ENCODE measurements at places on chromosomes 1 and 21.

DNA sequence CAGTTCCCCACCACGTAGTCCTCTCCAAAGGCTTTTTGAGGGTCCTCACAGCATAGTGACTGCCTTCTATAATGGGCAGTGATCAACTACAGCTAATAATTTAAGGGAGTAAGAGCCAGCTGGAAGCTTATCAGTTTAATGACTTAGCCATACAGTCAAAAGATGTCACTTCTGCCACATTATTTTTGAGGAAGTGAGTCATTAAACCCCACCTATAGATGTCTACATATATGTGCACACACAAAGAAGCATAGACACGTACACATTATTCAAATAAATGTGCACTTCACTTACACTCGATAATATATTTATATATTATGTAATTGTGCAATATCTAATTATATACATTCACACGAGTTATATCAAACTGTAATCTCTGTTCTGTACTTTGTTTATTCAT, 1704.7 kb downstream of the KCNT2 start:
- no peak for DNase-seq

- no peak for DNase-seq
Measured at GRCh38 chr1:78691995-78692747, 42.5 kb downstream of the IFI44 start.

- DNase-seq = no peak
Measured at GRCh38 chr1:67105508-67105907, 29.3 kb downstream of the C1orf141 start.

DNA sequence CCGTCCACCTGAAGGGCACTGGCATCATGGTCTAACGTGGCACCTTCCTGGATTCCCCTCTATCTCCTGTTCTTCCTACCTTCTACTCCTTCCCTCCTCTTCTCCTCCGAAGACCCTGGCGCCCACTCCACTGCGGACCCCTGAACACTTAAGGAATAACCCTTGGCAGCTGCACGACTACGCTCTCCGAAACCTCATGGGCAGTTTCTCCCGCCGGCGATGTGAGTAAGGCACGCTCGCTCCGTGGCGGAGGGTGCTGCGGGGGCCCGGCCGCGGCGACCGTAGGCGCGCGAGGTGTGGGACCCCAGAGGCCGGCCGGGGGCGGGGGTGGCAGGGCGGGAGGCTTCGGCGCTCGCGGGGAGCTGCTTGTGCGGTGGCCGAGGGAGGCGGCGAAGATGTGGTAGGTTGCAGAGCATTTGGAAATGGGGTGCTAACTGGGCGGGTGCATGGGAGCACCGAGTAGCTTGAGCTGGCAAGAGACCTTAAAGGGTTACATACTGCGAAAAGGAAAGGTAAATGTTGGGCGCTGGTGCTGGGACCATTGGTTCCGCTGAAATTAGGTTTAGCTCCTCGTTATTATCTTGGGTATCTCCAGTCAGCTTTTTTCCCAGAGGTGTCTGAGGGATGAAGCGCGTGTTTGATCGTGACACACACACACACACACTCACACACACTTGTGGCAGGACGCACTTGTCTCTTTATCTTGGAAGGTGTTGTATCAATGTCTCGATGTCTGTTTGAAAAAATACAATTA, 876 bp downstream of the LRRC7 start:
- no peak for DNase-seq

- DNase-seq = peak; percentile 88
Measured at GRCh38 chr1:35576061-35576765, 3.1 kb downstream of the TFAP2E start.

GRCh38 chr1:227891223-227891954, 56.3 kb downstream of the WNT9A start:
- DNase-seq = no peak

- no peak for DNase-seq
Measured at GRCh38 chr21:32562915-32563314, 22.4 kb downstream of the TCP10L start.

DNA sequence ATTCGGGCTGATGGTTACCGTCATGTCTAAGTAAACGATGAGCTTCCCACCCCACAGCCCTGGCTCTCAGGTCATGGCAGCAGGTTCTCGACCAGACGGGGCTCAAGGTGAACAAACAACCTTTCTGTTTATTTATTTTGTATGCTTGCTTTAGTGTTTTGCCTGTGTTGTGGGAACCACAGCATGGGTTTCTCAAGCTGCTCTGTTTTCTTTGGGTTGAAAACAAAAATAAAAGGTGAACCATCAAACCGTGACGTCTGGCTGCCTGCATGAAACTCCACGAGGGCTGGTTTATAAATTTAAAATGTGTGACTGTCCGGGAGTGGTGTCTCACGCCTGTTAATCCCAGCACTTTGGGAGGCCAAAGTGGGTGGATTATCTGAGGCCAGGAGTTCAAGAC, 28.0 kb downstream of the TMEM51 start:
- DNase-seq = no peak

- no peak for DNase-seq
Measured at GRCh38 chr1:81414488-81415015, 386.2 kb upstream of the ADGRL2 start.

DNA sequence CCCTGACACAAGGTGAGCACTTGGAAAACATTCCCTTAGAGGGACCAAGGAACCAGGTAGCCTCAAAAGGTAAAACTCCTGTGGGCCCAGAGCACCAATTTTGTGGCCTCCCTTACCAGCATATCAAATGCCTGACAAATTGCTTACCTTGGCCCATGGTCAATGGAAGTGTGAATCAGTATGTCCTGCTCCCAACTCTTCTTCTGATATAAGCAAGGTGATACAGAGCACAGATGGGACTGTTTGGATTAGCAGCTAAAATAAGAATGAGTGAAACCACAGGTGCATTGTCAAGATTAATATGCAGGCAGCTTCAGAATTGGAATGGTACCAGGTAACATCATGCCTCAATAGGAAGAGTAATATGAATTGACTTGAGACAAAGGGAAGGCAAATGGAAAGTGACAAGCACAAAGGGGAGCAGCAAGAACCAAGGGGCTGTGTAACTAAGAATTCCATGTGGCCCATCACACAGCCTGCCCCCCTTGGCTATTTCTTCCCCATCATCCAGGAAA, 156.8 kb upstream of the KCND3 start:
- DNase-seq = no peak

DNA sequence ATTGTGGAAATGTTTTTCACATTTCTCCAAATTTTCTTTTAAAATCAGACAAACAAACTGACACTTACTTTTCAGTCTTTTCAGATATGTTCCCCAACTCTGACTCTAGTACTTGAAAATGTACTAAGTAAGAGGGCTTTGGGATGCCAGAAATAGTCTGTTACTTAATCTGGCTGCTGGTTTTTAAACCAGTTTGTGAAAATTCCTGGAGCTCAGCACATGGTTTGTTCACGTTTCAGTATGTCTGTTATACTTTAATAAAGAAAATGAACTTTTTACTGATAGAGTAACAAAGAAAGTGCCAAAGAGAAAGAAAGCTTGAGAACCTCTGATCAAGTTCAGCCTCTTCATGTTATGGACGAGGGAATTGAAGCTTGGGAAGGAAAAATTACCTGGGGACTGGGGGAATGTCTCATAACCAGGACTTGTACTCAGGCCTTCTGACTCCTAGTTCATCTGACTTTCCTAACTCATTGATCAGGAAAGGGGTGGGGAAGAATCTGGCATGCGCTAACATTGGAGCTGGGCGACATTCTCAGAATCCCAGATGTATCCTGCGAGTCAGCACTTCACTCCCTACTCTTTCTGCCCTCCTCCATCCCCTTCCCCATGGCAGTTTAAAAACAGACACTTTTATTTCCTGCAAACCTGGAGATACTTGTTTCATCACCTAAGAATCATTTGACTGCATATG, 30.8 kb upstream of the DNAJC6 start:
- DNase-seq = no peak

- DNase-seq = no peak
Measured at GRCh38 chr1:200275816-200276453, 133.9 kb downstream of the ZNF281 start.

- DNase-seq = no peak
Measured at GRCh38 chr1:178168536-178168935, 74.6 kb downstream of the RASAL2 start.

DNA sequence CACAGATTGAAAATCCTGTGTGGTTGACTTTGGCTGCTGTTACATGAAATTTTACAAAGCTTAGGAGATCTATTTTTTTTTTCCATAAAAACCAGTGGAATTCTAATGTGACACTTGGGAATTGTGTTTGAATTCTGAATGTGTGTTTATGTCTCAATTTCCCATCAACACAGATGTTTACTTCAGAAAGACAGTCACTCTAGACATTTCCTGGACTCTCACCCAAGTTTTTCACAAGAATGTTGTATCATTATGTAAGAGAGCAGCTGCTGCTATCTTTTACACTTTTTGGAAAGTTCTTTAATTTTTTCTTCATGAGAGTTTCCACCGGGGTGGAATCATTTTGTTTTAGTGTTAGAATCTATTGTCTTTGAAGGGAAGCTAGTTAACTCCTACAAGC, 210.1 kb downstream of the GIPC2 start:
- DNase-seq = no peak

GRCh38 chr1:222384531-222384930, 163.4 kb downstream of the HHIPL2 start:
- no peak for DNase-seq

GRCh38 chr1:59230622-59231021, 66.3 kb upstream of the FGGY start:
- no peak for DNase-seq

DNA sequence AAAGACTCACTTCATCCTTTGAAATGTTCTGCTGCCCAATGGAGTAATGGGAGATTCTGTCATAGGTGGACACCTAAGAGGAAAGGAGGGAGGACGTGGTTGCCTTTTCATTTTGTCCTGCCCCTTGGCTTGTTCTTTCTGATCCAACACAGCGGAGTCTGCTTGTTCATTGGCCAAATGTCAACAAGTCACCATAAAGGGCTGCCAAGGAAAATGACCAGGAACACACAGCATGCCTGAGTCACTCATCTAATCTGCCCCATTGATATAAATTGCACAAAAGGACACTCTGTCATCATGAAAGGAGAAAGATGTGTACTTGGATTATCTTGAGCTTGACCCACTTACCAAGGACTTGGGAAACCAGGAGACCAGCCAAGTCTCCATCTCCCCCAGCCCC, 422.9 kb downstream of the SETD4 start:
- DNase-seq = no peak

DNA sequence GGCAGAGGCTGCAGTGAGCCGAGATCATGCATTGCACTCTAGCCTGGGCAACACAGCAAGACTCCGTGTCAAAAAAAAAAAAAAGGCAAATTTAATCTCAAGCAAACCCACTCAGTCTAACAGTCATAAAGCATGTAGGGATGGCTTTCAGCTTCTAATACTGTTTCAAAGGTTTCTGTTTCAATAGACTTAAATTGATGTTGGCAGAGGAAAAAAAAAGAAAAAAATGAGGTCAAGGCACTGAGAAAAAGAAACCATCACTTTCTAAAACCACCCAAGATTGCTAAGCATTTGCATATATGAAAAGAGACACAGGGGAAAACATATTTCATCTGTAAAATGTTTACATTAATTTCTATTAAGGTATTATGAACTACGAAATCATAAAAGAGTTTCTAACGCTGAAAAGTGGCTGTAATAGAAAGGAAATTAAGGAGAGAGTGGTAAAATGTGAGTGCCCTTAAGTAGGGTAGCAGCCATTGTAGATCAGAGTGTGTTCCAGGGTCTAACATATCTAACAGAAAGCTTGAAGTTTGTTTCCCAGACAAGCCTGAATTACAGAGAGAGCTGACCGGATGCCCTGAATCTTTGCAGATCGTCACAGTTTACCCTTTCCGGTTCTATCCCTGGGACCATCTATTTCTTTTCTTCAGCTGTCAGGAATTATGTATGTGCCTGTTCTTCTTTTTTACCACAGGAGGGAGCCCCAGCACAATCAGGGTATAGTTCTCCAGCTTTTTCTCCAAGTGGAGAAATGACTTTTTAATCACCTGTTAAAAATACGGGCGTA, 70.0 kb downstream of the PLD5 start:
- no peak for DNase-seq

DNA sequence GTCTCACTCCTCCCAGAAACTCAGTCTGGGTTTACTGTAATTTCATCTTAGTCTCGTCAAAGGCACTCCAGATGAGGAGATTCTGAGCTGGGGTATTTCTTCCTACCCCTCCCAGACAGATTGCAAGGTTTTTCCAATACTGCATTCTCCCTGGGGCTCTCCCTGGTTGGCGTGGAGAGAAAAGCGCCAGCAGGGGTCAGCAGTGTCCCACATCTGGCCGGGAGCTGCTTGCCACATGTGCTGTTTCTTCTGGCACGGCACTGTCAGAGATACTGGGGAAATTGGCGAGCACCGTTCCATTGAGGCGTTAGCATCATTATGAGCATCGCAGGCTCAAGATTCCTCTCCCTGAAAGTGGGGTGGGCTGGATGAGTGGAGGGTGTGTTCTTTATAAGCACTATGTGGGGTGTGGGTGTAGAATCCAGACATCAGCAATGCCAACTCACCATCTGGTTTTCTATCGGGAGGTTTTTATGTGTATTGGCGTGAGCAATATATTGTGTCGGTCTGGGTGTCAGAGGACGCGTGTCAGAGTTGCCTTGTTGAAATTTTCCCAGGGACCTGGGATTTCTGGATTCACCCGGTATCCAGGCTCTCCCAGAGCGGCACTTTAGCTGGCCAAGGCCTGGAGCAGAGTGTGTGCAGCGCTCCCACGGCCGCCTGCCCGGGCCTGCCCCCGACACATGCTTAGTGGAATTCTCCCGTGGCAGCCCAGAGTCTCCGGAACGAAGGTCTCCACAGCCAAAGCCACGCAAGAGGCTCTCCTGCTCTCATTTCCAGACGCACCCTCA, 8.0 kb upstream of the NAV1 start:
- DNase-seq = peak; percentile 52

DNA sequence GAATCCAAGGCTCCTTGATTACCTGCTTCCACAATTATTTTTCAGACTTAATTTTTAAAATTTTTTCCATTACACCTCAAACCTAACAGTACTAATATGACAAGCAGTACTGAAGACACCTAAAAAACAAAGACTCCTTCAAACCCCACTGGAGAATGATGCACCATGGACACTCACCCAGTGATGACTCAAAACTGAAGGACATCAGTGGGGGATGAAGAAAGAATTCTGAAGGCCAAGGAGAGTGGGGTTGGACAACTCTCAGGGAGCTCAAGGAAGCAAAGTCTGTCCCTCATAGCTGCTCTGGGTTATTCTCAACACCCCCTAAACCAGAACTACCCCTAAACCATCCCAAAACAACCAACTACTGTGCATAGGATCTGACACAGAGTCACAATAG, 2.4 kb upstream of the ARHGAP29 start:
- no peak for DNase-seq

DNA sequence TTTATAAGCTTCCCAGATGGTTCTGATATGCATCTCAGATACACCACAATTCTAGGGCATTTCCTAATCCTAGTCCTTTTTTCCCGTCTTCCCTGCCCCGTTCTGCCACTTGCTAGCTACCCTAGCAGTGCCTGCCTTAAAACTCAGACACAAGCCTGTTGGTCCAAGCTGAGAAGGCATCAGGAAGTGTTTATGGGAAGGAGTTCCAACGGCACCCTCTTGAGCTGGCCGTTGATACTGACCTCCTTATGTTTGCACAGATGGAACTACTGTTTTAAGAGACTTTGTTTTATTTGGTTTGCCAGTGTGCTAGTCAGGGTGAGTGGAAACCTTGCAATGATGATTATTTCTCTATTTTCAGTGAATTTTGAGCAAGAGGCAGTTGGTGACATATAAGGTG, 67.2 kb downstream of the UCK2 start:
- DNase-seq = no peak
